Stimulated activated CD4-positive, alpha-beta T cell treated with anti-CD3 and anti-CD28 coated beads, Interleukin-2, amount 100 ng/mL, for 24 hours (primary cell): ENCODE measurements at places on chromosomes 6 and 20.

GRCh38 chr6:161772176-161772575, 498.3 kb upstream of the AGPAT4 start:
- no peak for DNase-seq

- DNase-seq: no peak
Observed at GRCh38 chr6:96939007-96939805, 14.7 kb downstream of the KLHL32 start.

- no peak for DNase-seq
Observed at GRCh38 chr6:113672491-113673149, 184.5 kb upstream of the MARCKS start.

DNA sequence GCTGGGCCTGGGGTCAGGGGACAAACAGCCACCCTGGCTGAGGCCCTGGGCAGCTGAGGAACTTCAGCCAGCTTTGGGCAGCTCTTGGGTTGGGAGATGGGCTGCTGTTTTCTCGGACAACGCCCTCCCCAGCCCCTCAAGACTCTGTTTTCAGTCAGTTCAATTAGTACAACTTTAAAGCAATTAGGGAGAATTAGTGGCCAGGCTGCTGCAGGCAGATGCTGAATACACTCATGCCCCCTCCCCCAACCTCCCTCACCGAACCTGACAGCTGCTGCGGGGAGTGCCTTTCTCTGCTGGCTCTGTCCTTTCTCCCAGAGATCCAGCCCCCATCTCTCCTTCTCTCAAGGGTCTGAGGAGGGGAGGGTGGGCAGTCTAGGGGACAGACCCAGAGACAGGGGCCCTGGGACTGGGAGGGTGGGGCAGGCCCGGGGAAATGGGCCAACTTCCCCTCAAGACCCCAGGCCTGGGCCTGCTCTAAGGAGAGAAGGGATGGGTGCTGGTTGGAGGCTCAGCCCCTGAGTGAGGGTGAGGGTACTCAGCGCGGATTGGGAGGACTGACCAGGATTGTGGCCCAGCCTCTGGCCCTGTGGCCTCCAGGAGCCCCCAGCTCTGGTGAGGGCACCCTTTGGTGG, 17.8 kb upstream of the MYT1 start:
- DNase-seq: no peak

- DNase-seq: no peak
Observed at GRCh38 chr6:1987640-1988039, 257.8 kb downstream of the GMDS start.

DNA sequence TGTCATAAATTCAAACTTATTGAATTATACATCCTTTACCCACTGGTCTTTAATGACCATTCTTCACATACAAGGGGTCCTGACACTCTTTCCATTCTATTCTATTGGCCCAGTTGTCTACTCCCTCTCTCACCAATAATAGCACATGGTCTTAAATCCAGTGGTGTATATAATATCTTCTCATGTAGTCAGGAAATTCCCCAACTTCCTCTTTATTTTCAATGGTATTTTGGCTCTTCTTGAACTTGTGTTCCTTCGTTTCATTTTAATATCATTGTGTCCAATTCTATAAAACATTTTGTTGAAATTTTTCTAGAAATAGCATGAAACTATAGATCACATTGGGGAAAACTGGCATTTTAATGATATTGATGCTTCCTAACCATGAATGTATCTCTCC, 36.8 kb downstream of the PSMB9 start:
- DNase-seq: no peak

GRCh38 chr20:2473516-2473915, 2.9 kb upstream of the SNRPB start:
- DNase-seq: no peak

DNA sequence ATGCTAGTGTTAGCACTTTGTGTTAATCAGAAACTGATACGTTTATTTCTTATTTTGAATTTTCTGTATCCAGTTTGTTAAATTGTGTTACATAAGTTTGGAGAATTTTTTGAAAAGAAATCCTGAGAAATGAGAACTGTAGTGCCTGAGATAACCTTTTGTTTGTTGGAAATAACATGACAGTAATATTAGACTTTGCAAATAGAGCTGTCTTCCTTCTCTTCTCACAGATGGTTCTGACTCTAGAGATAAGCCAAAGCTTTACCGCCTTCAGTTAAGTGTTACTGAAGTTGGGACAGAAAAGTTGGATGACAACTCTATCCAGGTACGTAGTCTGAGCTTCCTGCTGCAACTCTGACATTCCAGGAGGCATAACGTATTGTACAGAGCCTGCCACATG, 69.9 kb downstream of the AFDN start:
- no peak for DNase-seq

DNA sequence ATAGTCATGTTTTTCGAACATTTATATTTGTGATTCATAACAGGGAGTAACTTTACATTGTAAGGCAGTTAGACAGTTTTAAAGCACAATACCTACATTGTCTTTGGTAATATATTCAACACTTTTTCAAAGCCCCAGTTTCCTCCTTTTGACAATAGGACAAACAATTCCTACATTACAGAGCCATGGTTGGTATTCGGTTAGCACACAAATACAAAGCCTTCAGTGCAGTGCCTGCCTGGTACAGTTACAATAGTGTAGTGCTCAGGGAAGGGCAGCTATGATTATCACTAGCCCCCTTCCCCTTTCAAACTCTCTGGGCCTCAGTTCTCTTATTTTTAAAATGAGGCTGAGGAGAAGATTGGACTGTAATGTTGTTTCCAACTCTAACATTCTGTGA, 207.8 kb downstream of the TPBG start:
- no peak for DNase-seq

- DNase-seq: no peak
Observed at GRCh38 chr6:147116056-147116455, 88.2 kb upstream of the STXBP5 start.

DNA sequence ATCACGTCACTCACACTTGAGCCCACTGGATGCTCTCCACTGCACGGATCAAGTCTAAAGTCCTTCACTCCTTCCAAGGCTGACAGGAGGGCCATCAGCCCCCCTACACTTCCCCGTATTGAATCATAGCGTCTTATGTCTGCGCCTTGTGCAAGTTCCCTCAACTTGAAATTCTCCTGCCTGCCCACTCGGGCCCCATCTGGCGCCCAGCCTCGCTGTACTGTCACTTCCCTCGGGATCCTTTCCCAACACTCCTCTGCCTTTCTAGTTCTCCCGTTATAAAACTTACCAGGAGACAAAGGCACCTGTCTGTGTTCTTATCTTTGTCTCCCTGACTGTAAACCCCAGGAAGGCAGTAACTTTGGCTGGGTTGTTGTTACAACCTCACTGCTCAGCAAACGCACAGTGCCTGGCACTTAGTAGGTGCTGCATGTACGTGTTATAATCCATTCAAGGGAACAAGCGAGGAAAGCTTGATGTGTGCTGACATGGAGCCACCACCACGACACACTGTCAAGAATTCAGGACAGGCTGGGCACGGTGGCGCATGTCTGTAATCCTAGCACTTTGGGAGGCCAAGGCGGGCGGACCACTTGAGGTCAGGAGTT, 33.8 kb upstream of the ZFAND3 start:
- no peak for DNase-seq

DNA sequence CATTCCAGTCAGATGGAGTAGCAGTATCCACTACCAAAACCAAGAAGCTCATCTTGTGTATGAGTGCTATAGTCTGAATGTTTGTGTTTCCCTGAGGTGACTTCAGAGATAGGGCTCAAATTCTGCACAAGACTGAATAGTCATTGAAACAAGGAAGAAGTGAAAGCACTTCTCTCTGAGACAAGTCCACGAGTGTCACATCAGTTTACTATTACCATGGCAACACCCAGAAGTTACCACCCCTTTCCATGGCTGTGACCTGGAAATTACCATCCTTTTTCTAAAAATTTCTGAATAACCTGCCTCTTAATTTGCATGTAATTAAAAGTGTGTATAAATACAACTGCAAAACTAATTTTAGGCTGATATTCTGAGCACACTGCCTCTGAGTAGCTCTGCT, 682.1 kb upstream of the ADGRB3 start:
- no peak for DNase-seq

GRCh38 chr6:44077214-44077946, 49.9 kb downstream of the MRPL14 start:
- no peak for DNase-seq

GRCh38 chr20:38196592-38196991, 31.5 kb upstream of the TGM2 start:
- DNase-seq: no peak

DNA sequence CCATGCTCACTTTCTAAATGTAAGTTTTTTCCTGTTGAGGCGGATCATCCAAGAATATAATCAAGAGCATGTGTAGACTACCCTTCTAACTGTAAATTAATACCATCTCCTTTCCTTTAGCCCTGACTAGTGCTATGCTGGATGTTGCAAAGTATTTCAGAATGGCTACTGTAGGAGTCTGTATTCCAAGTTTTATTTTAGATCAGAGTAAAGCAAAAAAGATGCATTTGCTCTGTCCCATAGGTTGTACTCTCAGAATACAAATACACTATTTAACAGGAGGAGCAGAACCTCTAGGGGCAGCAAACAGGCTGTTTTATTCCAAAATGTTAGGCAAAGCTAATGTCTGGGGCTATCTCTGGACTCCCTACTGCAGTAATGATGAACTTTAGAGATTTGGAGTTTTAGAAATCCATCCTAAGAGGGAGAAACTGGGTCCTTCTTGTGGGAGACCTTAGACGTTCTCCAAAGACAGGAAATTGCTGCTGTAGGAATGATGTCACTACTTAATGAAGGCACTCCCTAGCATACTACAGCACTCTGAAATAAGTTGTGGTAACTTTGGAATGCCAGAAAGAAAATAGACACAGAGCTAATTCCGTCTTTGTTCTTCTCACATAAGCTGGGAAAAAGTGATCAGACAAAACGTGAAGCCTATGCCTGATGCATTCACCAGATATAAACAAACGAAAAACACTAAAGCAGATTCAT, 392.4 kb upstream of the HS3ST5 start:
- DNase-seq: no peak

GRCh38 chr6:165571068-165571682, 91.9 kb downstream of the PDE10A start:
- DNase-seq: no peak

GRCh38 chr6:119220452-119220851, 129.1 kb downstream of the MAN1A1 start:
- no peak for DNase-seq

DNA sequence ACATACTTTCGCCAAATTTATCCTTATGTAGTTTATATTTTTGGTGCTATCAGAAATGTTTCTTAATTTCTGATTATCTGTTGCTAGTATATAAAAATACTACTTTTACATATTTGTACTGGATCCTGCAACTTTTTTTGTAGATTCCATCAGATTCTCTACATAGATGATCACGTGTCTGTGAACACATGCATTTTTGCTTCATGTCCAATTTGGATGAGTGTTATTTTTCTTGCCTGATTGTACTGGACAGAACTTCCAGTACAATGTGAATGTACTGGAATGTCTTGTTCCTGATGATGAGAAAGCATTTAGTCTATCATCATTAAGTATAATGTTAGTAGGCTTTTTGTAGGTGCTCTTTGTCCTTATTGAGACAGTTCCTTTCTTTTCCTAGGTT, 25.0 kb upstream of the SSR1 start:
- no peak for DNase-seq

DNA sequence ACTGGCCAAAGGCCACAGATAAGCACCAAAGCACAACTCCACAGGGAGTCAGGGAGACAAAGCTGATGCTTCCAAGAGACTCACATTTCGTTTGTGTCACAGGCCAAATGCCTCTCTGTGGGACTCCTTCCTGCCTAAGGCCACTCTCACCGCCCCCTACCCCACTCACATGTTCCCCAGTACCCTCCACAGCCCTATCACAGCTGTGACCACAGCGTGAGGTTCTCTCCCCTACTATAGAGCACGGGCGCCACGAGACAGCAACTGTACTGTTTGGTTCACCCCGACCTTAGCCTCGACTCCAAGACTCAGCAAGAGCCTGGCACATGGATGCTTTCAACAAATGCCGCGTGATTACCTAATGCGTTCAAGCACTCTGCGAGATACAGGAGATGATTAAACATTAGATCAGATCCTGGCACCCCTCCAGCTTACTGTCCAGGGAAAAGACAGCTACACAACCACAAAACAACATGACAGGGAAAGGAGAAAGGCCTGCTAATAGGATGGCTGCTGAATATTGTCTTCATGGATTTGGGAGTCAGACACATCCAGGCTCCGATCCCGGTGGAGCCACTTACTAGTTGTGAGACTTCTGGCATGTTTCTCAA, 105.5 kb downstream of the AGPAT4 start:
- DNase-seq: no peak

GRCh38 chr6:139482287-139482686, 107.8 kb upstream of the CITED2 start:
- DNase-seq: no peak

DNA sequence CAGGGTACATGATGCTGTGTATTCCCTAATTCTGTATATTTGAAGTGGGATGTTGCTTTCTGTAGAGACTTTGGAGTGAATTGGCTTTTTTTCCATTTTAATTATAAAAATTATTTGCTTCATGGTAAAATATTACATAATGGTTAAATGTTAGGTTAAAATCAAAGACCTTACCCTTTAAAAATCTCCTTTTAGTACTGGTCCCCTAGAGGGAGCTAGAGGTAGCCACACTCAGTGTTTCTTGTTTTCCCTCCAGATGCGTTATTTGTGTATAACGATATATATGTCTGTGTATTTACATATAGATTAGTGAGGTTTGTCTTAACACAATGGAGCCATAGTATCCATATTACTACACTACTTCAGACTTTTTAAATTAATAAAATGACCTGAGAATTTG, 146.7 kb downstream of the PLCB4 start:
- DNase-seq: no peak

DNA sequence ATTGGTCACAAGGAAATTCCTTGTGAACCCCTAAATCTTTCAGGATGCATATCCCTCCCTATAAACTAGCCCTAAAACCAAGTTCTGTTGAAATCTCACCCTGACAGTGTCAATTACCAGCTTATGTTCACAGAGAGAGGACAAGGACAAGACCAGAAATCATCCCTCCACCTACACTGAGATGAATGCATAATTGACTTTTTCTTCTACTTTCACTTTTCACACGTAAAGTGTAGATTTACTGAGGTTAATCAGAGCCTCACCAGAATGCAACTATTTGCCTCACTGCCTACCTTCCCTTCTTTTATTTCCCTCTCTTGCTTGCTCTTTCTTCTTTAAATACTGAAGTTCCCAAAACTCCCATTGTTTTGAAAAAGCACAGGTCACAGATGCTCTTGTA, 15.3 kb upstream of the NKAIN2 start:
- DNase-seq: no peak

- no peak for DNase-seq
Observed at GRCh38 chr20:18981962-18982539, 168.5 kb downstream of the SCP2D1 start.

GRCh38 chr6:140977403-140977802, 1155.3 kb upstream of the GJE1 start:
- no peak for DNase-seq

GRCh38 chr20:58407201-58407873, 18.3 kb downstream of the VAPB start:
- no peak for DNase-seq
